ENCODE measurements at places on chromosomes 2 and 18.

GRCh38 chr2:11480406-11480805 lies 14.4 kb upstream of the E2F6 start:
- no peak for DNase-seq

GRCh38 chr2:171551836-171552235 lies 29.6 kb downstream of the CYBRD1 start:
- no peak for DNase-seq

- DNase-seq = no peak
Observed at GRCh38 chr2:53569957-53570727, 197.5 kb upstream of the CHAC2 start.

DNA sequence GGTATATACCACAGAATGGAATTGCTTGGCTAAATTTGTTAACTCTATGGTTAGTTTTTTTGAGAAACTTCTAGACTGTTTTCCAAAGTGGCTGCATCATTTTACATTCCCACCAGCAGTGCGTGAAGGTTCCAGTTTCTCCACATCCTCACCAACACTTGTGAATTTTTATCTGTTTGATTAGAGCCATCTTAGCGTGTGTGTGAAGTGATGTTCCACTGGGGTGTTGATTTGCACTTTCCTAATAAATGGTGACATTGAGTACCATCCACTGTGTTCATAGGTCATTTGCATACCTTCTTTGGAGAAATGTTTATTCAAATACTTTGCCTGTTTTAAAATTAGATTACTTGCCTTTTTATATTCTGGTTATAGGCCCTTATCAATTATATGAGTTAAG lies 37.5 kb upstream of the HS6ST1 start:
- DNase-seq = no peak

DNA sequence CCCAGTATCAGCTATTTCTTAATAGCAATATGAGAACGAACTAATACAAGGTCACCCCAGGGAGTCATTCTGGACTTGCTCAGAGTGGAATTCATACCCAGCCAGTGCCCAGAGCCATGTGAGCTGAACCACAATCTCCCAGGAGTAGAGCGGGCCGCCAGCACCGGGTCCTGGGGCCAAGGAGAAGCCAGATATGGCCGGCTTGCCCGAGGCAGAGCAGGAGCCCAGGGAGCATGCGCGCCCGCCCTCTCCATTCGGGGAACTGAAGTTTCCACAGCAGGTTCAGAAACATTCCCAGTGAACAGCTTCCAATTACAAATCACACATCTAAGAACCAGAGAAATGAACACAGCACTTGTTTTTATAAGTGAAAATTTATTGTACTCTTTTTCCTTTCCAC lies 37.5 kb downstream of the EIPR1 start:
- DNase-seq = no peak

GRCh38 chr2:233673896-233674295 lies 2.2 kb downstream of the UGT1A9 start:
- no peak for DNase-seq

DNA sequence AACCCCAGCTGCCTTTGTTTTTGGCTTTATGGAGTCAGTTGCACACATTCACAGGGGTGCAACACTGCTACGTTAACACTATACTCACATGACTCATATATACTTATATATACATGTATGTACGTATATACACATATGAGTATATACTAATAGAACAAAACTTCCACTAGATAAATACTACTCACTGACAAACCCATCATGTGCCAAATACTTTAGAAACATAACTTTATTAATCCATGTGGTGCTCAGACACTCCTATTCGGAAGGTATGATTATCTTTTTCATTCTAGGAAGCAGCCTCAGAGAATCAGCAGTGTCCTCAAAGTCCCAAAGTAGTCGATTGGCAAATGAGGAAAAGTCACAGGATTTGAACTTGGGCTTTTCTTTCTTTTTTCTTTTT lies 7.9 kb downstream of the PMAIP1 start:
- no peak for DNase-seq

- no peak for DNase-seq
Observed at GRCh38 chr2:84882775-84883550, 2.1 kb upstream of the TRABD2A start.

- DNase-seq = peak; percentile 88
Observed at GRCh38 chr18:76491473-76491775, 3.6 kb downstream of the ZNF516 start.

Measured in CD4-positive, alpha-beta T cell treated with Interleukin-17A for 4 hours (primary cell).